ENCODE measurements at places on chromosomes 13 and 19.

DNA sequence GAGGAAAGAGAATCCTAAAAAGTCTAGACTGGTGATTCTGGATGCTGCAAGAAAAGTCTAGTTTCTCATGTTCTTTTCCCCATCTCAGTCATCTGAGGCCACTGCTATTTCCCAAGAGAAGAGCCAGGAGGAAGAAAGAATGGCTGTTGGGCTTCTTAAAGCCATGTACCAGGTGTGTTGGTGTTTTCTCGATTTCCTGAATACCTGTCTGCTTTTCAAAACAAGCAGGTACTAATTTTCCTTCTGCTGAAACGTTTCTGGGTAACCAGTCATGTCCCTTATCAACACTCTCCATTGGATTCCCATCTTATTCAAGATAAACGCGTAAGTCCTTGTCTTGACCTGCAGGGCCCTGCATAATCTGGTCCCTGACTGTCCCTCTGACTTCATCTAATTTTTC is 1.1 kb downstream of the ZNF570 start:
- DNase-seq: no peak

DNA sequence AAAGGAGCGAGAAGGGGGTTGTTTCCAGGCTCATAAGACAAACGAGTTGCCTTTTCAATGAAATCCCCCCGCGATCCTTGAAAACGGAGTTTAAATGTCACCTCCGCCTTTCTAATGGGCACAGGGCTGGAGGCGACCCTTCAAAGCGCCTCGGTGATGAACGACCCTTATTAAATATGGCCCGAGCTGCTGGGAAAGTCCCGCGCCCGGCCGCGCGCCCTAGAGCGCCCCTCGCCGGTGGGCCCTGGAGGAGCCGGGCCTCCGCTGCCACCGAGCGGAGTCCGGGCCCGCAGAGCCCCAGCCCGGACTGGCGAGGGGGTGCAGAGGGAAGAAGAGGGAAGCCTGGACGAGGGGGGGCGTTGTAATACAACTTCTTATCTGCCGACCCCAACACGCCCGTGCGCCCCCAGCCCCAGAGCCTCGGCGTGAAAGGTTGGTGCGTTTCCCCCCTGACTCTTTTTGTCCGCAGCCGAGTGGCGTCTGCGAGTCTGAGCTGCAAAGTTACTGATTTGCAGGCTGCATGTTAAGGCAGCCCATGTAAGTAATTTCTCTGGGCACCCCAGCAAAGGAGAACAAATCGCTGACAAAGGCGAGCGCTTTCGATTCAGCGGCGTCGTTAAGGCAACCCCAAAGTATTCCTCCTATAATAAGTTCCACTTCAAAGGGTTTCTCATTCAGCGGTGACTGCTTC is 11.9 kb downstream of the ZIC5 start:
- DNase-seq: no peak

DNA sequence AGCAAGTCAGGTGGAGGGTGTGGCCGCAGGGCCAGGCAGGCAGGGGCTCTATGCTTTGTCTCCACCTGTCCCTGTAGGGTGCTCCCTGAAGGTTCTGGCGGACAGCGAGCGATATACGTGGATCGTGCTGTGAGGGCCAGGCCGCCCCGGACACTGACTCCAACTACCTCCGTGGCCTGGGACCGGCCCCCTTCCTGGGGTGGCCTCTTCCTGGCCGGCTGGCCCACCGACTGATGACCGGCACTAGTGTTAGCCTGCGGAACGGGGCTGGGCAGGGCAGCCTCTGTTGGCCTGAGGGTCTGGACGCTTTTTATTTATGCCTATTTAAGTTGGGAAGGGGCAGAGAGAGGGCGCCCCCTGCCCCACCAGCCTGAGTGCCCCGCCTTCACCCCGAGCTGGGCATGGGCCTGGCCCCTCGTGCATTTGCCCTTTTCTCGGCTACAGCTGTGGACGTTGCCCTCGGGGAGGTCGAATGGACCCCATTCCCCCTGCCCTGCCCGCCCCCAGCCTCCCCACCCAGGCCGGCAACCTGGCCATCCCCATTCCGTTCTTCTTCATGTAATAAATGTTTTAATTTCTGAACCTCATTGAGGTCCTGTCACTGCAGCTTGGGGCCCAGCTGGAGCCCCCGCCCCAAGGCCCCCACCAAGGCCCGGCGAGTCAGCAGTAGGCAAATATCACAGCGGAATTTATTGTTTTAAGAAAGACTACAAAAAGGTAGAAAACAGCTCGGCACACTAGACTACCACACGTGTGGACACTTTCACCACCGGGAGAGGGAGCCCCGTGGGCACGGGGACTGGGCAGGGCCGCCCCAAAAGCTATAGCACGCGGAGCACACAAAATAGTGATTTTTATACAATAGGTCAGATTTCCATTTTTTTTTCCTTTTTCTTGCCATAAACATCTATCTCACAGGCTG is 8.8 kb downstream of the DCAF15 start:
- no peak for DNase-seq

GRCh38 chr19:6020166-6020882 is 42.4 kb upstream of the RANBP3 start:
- DNase-seq: no peak

- no peak for DNase-seq
Measured at GRCh38 chr19:6997679-6998445, 23.4 kb downstream of the MBD3L2B start.

- DNase-seq: no peak
Measured at GRCh38 chr19:18173572-18174288, at the start of gene IFI30. Gene IFI30, plus strand, starts transcription at chr19:18173813. Its CDS starts 29 bp downstream, at chr19:18173842.

GRCh38 chr13:97975280-97975847 is 21.9 kb downstream of the IPO5 start:
- DNase-seq: no peak

DNA sequence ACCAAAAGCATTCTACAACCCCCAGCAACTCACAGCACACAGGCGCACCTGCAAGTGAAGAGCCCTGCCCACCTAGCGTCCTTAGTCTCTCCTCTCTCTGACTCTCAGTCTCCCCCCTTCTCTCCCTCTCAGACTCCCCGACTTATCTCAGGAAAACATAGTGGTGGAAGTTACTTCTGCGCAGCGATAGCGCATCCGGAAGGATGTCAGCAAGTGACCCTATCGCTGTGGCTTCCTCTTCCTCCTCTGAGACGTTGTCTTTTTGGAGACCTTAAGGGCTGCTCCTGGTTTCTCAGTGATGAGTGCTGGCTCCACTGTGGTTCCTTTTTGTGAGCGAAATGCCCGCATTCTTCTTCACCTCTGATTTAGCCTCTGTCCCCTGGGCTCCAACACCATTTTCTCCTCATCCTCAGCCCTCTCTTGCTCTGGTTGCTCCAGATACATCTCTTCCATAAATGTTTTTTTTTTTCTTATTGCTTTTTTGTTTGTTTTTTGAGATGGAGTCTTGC is 1.4 kb upstream of the YIF1B start:
- no peak for DNase-seq

DNA sequence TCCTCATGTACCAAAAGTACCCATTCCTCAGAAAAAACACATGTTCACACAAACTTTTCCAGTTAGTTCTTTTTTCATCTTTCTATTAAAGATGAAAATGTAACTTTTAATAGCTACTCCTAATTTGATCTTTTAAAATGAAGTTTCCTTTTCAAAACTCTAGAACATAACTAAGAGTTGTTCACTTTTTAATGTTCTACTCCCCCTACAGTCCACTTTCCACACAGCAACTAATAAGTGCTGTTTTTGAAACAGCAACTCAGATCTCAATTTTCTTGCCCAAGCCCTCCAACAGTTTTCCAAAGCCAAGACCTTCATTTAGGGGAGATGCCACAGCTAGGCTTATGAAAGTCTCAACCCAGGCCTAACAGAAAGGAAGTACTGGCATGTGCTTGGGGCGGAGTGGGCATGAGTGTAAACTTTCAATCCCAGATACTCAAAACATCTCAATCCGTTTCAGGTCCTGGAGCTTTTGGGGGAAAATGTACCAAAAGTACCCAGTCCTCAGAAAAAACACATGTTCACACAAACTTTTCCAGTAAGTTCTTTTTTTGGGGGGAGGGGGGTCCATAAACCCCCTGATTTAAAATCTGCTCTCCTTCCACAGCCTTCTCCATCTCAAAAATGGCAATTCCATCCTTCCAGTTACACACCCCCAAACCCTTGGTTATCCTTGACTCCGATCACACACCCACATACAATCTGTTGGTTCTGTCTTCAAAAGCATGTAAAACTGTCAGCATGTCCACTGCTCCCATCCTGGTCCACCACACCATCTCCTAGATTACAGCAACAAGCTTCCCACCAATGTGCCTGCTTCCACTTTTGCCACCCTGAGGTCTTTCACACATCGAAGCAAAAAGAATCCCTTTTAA is 2.0 kb downstream of the FBL start:
- DNase-seq: no peak

DNA sequence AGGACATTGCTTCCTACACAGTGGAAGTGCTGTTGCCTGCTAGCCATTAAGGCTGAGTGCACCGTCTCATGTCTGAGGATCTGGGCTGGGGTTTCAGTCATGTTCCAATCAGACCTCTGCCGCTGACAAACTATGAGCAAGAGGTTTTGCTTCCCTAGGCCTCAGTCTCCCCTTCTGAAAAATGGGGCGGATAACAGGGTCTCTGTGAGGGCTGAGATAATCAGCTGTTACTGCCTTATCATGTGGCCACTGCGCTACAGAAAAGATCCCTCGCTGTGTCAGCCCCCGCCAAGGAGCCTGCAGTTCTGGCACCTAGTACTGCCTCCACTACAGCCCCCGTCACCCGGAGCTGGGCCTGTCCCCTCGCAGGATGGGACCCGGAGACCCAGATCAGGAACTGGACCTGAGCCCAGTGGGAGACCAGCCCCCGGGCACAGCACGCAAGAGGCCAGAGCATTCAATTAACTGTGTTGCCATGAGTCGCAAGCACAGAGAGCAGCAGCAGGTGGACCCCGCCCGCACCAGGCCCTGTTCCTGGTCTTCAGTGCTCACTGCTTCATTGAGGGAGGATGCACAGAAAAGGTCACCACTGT is 3.0 kb upstream of the PNKP start:
- DNase-seq: no peak

- DNase-seq: no peak
Measured at GRCh38 chr19:919199-920050, 2.3 kb downstream of the KISS1R start.

- DNase-seq: no peak
Measured at GRCh38 chr13:32267836-32268439, 47.2 kb downstream of the ZAR1L start.

GRCh38 chr13:79457948-79458347 is 23.0 kb upstream of the NDFIP2 start:
- DNase-seq: no peak

DNA sequence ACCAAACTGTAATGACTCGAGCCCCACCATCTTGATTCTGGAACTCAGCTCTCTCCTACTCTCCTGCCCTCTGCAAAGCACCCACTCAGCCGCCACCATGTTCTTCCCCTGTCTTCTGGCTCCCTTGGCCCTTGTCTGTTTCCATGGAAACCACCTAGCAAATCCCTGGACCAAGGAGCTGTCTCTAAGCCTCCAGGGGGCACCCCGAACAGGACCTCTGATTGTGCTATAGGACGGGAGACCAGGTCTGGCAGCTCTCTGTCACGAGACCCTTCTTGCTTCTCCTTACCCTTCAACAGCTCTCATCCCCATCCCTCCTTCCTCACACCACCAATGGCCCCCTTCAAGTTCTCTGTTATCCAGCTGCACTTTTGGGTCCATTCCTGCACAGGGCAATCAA is 277.7 kb upstream of the ZNF507 start:
- DNase-seq: no peak

GRCh38 chr19:1401138-1401888 is at the start of gene GAMT:
Gene GAMT, minus strand, starts transcription at chr19:1401542. Its CDS starts 66 bp downstream, at chr19:1401476.
- DNase-seq: no peak

- no peak for DNase-seq
Measured at GRCh38 chr13:53782488-53782961, 753.9 kb downstream of the OLFM4 start.

DNA sequence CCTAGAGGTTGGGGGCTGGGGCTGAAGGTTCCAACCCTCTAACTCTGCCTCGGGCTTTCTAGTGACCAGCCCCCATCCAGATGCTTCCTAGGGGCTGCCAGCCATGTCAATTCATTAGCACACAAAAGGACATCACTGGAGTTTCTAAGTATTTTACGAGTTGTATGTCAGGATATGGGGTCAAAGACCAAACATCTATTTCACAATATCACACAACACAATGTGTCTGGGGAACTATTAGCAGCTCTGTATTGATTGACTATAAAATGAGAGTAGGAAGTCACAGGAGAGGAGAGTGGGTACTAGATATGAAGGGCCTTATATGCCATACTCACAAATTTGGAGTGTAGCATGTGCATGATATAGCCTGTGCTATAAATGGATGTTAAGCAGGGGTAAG is 42.1 kb downstream of the LPAR6 start:
- no peak for DNase-seq

DNA sequence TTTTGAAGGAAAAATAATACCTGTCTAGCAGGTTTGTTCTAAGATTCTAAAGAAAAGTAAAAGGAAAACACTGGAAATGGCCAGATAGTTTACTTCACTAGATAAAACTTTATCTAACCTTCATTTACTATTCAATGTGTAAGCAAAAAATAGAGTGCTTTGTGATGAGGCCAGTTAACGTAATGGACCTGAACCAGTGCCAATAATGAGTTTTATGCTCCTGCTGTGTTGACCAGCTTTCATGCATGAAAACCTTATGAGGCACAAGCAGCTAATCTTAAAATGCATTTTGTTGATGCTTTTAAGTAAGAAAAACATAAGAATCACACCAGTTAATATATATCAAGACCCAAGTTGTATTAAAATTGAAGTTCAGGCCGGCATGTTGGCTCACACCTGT is 617.2 kb upstream of the GPC6 start:
- DNase-seq: no peak

DNA sequence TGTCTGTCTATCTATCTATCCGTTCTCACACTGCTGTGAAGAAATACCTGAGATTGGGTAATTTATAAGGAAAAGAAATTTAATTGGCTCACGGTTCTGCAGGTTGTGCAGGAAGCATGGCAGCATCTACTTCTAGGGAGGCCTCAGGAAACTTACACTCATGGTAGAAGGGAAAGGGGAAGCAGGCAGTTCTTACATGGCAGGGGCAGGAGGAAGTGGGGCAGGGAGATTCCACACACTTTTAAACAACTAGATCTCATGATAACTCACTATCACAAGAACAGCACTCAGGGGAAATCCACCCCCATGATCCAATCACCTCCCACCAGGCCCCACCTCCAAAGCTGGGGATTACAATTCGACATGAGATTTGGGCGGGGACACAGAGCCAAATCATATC is 105.3 kb downstream of the SLC10A2 start:
- DNase-seq: no peak

DNA sequence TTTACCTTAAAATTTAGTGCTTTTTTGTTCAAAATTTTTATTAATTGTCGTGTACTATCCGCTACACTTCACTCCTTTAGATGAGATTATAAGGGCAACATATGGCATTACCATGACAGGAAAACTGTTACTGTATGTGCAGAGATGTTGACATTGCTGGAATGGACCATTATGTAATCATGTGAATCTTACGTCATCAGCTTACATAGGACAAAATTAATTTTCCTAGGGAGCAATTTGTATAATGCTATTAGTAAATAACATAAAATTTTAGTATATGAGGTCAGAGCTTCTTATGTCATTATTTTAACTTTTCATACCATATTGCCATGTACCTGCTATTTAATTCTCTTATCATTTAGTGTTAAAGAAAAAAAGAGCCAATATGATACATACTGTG is 110.4 kb upstream of the KLHL1 start:
- no peak for DNase-seq

GRCh38 chr13:99802416-99802815 is 169.2 kb downstream of the ZIC5 start:
- DNase-seq: no peak

Measured in fibroblast of skin of left biceps (primary cell).